ENCODE measurements at places on chromosomes 11 and 22. TPM values are rescaled to one million over a fixed set of nuclear protein-coding genes. Genes with fewer than 3 reads are reported as not detected.

The GAB4 gene
- total RNA-seq: not detected

DNA sequence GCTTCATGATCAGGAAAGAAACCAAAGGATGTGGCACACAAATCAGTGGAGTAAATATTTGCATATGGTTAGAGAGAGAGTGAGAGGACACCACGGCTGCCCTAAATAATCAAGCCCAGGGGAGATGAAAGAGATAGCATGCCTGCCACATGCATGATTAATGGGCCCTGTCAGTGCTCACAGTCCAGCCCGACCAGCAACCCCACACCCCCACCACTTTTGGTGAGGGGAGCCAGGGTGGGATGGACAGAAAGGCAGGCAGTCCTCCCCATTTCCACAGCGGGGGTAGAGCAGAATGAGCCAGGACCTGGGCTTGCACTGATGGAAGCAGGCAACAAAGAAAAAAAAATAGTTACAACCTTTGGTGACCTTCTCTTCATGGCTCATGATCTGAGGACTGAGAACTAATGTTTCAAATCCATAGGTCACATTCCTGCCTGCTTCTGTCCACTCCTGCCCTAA, 545.0 kb downstream of the ETS1 start:
- no peak for DNase-seq

DNA sequence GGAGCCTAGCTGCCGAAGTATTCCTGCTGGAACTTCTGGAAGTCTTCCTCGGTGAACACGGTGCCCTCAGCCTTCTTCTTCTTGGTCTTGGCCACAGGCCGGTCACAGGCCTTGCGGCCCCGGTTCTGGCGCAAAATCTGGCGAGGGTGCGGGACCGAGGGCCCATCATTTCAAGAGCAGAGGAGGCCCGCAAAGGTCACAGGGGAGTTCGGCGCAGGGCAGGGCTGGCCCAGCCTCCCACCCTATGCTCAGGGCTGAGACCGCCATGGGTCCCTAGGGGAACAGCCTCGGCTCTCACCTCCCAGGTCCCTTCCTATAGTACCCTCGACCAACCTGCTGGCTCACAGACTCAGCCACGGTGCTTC, 3.1 kb downstream of the RPS19BP1 start:
- no peak for DNase-seq

DNA sequence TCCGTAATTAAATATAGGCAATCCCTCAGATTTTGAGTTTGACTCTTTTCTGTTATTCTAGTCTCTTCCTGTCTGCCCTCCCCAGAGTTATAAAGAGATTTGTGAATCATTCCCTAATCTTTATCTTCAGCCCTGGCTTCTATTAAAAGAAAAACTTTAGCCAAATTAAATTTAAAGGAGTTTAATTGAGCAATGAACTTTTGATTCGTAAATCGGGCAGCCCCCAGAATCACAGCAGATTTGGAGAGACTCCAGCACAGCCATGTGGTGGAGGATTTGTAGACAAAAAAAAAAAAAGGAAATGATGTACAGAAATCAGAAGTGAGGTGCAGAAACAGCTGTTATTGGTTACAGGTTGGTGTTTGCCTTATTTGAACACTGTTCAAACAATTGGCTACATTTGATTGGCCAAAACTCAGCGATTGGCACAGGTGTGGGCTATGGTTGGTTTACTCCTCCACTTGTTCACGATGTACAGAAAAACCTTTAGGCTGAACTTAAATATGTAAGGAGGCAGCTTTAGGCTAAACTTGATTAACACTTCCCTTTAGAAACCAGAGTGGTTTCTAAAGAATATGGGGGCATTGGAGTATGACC, 2.3 kb upstream of the ALKBH8 start:
- DNase-seq: no peak

DNA sequence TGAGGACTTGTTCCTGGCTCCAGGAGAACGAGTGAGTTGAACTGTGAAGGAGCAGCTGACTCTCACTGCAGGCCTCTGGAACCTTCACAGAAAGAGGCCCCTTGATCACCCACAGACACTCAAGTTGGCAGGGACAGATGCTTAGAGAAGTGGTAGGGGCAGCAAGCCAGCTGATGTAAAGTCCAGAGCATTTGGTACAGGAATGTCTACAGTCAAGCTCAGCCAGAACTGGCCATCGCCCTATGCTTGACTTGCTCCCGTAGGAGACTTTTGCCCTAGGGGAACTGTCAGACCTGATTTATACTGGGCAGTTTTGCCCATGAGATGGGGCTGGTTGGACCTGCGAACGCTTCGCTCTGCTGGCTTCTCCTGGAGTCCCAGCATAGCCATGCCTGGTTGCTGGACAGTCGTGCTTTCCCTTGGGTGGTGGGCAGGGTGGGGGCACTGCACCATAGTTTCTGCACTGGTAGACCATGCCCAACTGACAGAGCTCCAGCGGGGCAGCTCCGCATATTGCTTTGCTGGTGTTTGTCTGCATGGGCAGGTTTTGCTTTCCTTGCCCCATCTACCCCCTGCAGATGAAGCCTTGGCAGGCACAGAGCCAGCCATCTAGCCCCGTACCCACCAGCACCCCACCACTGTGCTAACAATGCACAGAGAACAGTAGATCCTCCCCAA, 977.7 kb downstream of the JRKL start:
- DNase-seq: no peak

The FGF4 gene
- not detected for total RNA-seq

GRCh38 chr11:131474947-131475346, 104.5 kb downstream of the NTM start:
- DNase-seq: no peak

The MS4A4A gene
- total RNA-seq: not detected

DNA sequence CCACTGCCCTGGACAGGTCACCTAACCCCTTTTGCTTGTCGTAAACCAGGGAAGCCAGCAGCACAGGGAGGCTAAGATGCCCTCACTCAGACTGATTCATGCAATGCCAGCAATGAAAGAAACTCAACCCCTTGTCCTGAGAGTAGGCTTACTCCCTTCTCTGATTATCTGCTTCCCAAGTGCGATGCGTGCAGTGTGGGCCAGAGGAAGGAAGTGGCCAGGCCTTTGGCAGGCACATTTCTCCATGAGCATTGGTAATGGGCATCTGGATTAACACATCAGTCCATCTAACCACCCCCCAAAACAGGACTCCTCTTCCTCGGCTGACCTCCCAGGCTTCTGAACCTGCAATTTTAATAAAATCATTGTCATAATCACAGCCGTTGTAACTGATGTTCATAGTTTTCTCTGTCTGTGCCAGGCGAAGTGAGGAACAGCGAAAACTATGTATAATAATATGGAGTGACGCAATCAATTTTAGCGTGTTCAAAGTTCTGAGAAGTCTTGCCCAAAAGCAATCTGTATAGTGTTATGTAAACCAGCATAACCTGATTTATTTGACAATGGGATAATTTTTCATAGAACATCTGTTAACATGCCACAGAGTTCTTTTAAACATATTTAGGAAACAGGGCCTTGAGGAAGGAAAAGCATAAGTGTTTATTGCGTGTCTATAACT, 33.9 kb downstream of the TST start:
- no peak for DNase-seq

DNA sequence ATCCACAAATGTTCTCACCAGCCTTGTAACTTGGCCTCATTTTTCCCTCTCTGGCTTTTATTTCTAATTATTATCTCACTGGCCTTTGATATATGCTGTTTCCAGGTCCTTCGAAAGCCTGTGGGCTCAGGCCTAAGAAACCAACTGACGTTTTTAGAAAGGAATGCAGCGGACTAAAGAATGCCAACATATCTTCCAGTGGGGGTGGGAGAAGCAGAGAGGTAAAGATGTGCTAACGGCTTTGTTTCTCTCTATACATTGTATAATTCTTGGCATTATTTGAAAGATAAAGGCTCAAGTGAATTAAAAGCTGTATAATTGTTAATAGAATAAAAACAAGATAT, 28.2 kb downstream of the OR6Q1 start:
- peak; percentile 89 for DNase-seq

DNA sequence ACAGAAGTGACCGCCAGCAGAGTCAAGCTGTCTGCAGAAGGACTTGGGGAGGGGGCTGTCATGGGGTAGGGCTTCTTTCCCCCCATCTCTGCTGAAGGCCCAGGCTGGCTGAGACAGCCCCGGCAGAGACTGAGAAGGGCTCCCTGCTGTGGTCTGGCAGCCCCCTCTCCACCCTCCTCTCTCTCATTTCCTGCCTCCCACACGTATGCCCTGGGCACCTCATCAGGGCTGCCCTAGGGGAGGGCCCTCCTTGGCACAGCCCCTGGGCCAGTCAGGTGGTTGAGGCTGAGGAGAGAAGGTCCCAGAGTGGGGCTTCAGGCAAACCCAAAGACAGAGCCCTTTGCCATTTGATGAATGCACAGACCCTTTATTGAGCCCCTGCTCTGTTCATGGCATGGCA, 3.6 kb downstream of the RASD2 start:
- DNase-seq: no peak

DNA sequence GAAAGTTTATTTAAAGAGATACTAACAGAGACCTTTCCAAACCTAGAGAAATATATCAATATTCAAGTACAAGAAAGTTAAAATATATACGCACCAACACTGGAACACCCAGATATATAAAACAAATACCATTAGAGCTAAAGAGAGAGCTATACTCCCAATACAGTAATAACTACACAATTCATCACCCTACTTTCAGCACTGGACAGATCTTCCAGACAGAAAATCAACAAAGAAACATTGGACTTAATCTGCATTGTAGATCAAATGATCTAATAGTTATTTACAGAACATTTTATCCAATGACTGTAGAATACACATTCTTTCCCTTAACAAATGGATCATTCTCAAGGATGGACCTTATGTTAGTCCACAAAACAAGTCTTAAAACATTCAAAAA, 311.9 kb downstream of the METTL15 start:
- no peak for DNase-seq

- peak; percentile 88 for DNase-seq
Measured at GRCh38 chr22:32985899-32986765, 72.0 kb downstream of the SYN3 start.

DNA sequence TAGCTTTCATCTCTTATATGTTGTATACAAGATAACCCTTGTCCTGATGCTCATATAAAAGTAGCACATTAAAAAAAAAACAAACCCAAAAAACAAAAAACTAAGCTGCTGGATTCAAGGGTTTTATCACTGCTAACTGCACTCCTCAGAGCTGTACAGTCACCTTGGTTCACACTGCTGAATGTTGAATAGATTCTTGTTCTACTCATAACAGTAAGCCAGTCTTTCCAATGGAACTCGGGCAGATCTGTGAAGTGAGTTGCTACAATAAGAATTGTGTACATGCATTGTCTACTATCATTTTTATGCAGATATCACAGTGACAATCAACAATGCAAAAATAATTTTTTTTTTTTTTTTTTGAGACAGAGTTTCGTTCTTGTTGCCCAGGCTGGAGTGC, 4.7 kb downstream of the HARBI1 start:
- DNase-seq: no peak

GRCh38 chr11:113806406-113806805, 26.8 kb downstream of the CLDN25 start:
- no peak for DNase-seq

- DNase-seq: no peak
Measured at GRCh38 chr11:134630861-134631260, 218.8 kb upstream of the B3GAT1 start.

GRCh38 chr11:117160826-117161225, 16.7 kb downstream of the PAFAH1B2 start:
- no peak for DNase-seq

DNA sequence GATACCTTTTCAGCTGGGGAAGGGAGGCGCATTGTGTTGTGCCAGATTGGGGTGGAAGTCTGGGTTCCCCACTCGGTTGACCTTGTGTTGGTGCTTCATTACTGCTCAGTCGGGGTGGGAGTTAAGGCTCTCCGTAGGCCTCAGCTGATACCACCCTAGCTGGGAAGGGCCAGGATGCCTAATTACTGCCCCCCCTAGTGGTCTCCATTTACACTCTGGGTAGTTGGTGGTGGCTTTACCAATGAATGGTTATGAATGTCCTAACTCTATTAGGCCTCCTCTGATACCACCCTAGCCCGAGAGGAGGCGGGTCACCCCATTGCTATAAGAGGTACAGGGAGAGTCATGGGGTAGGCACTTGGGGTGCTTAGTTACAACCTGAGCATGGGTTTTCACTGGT, 27.5 kb upstream of the HIKESHI start:
- DNase-seq: no peak

- no peak for DNase-seq
Measured at GRCh38 chr11:32852207-32852606, 22.5 kb downstream of the PRRG4 start.

GRCh38 chr11:34727228-34727737, 106.4 kb downstream of the EHF start:
- DNase-seq: no peak

The OSBP2 gene
- 0.53 TPM for total RNA-seq

GRCh38 chr22:48188231-48188721, 1425.8 kb downstream of the TBC1D22A start:
- peak; percentile 86 for DNase-seq

GRCh38 chr22:36373258-36373579, 14.5 kb downstream of the MYH9 start:
- no peak for DNase-seq

- no peak for DNase-seq
Measured at GRCh38 chr11:75276686-75277085, 36.1 kb downstream of the TPBGL start.

DNA sequence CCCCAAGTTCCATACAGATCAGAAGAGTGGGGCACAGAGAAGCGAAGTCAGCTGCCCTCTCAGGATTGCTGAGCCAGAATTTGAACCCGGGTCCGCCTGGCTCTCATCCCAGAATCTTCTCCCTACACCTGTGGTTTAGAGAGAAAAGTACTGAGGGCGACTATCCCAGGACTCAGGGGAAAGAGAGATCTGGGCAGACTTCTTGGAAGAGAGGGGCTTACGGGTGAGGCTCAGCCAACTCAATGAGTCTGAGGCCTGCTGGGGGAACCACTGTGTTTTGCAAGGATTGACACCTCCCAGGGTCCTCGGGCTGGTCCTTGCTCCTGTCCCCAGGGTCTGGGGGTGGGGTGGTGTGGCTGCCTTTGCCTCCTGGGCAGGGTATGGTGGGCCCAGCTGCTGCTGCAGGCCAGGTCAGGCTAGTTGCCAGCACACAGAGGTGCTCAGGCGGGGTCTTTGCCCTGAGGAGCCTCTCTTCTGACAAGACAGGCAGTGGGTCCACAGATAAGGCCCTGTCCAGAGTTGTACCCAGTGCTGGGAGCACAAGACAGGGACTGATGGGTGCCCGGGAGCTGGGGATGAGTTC, 1.2 kb downstream of the CAPN5 start:
- no peak for DNase-seq

DNA sequence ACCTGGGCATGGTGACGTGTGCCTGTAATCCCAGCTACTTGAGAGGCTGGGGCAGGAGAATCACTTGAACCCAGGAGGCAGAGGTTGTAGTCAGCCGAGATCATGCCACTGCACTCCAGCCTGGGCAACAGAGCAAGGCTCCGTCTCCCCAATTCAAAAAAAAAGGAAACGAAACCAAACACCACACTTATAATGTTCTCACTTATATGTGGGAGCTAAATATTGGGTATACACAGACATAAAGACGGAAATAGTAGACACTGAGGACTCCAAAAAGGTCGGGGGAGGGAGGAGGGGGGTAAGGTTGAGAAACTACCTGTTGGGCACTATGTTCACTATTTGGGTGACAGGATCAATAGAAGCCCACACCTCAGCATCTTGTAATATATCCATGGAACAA, 94.3 kb downstream of the GAB2 start:
- no peak for DNase-seq

The HSCB gene
- 22.7 TPM for total RNA-seq

All from SJSA1 (cell line).